ENCODE measurements at places on chromosomes 7 and 10.
A peak's percentile ranks its signal among the peaks of the same experiment; 100 is the strongest.

GRCh38 chr10:72615970-72616369 lies 9.9 kb downstream of the MICU1 start:
- no peak for DNase-seq

- DNase-seq = no peak
These were observed 7.8 kb downstream of the ZNF680 start for GRCh38 chr7:64555046-64555445.

DNA sequence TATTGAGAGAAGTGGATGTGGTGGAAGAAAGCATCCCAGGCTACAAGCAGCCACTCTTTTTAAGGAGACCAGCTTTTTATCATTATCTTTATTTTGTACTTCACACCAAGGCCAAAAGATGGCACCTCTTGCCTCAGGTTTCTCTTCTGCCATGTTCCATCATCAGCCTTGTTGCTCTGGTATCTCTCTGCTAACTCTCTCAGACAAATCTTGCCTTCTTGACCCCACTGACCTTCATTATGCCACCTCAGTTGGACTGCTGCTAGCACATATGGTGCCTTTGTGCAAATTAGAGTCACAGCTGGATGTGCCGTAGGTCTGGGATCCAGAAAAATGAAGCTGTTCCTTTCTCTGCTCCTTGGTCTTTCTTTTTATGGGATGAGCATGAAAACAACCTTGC lies 47.1 kb upstream of the DYNC1I1 start:
- no peak for DNase-seq

DNA sequence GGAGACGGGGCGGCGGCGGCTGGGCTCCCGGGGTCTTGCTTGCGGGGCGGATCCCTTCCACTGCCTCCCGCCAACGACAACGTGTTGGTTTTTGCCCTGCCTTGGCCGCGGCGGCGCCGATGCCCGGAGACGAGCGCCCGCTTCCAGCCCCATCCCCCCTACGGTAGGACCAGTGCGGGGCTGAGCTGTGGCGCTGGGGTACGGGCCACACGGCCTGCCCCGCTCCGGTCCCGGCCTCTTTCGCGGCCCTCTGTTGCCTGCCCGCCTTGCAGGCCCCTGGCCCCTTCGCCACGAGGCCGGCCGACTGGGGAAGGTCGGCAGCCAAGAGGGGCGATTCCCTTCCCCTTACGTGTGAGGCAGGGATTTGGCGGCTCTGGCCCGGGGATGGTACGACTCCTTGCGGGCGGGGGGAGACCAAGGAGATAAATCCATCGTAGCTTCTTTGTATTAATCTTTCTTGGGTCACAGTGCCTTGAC lies 488 bp downstream of the EIF4H start:
- peak; percentile 42 for DNase-seq

DNA sequence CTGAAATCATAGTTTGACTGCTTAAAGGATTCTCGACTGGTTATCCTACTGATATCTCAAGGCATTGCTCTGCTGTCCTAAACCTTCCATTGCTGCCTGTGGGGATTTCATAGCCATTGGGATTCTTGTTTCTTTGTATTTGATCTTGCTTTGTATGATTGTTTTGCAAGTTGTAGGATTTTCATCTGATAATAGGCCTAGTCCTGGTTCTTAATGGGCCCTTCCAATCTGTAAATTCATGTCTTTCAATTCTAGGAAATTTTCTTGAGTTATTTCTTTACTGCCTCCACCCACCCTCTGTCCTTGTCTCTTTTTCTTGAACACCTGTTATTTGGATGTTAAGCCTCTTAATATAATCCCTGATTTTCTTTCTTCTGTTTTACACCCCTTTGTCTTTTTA lies 72.2 kb downstream of the LANCL2 start:
- DNase-seq = no peak

- DNase-seq = peak; percentile 53
These were observed 12.2 kb downstream of the TRPV6 start for GRCh38 chr7:142873281-142873784.

GRCh38 chr10:124677293-124677699 lies 66.9 kb downstream of the FAM53B start:
- no peak for DNase-seq

Data from activated naive CD8-positive, alpha-beta T cell treated with anti-CD3 and anti-CD28 coated beads, Interleukin-2, amount 50 U/mL, for 24 hours (primary cell).